ENCODE measurements at places on chromosomes 5 and 9. TPM values are rescaled to one million over a fixed set of nuclear protein-coding genes. Genes with fewer than 3 reads are reported as not detected.

- no peak for DNase-seq
- no peak overlapping the region for H3K4me3 ChIP-seq
- no peaks in the 10 kb centered on the region for H3K36me3 ChIP-seq
- H3K27me3 ChIP-seq: no peaks in the 10 kb centered on the region
These were observed 9.2 kb upstream of the HABP4 start for GRCh38 chr9:96440671-96441199.

- no peak overlapping the region for H3K4me3 ChIP-seq
- no peaks in the 10 kb centered on the region for H3K36me3 ChIP-seq
- no peak for DNase-seq
- no peaks in the 10 kb centered on the region for H3K4me1 ChIP-seq
- no peaks in the 10 kb centered on the region for H3K27me3 ChIP-seq
These were observed 17.9 kb upstream of the TRIO start for GRCh38 chr5:14125262-14125661.

DNA sequence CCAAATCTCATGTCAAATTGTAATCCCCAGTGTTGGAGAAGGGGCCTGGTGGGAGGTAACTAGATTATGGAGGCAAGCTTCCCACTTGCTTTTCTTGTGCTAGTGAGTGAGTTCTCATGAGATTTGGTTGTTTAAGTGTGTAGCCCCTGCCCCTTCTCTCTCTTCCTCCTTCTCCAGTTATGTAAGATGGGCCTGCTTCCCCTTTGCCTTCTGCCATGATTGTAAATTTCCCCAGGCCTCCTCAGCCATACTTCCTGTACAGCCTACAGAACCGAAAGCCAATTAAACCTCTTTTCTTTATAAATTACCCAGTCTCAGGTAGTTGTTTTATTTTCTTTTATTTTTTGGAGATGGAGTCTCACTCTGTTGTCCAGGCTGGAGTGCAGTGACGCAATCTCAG is 18.2 kb upstream of the TXNDC8 start:
- H3K4me3 ChIP-seq: no peak overlapping the region
- H3K4me1 ChIP-seq: no peaks in the 10 kb centered on the region
- H3K27ac ChIP-seq: no peak overlapping the region
- no peaks in the 10 kb centered on the region for H3K27me3 ChIP-seq
- no peaks in the 10 kb centered on the region for H3K36me3 ChIP-seq

GRCh38 chr5:134943547-134943946 is 24.2 kb upstream of the CATSPER3 start:
- H3K36me3 ChIP-seq: no peaks in the 10 kb centered on the region
- no peaks in the 10 kb centered on the region for H3K4me1 ChIP-seq
- no peaks in the 10 kb centered on the region for H3K27me3 ChIP-seq
- no peak overlapping the region for H3K4me3 ChIP-seq
- DNase-seq: no peak

GRCh38 chr5:13648822-13649221 is 295.7 kb downstream of the DNAH5 start:
- no peaks in the 10 kb centered on the region for H3K27me3 ChIP-seq
- H3K4me1 ChIP-seq: no peaks in the 10 kb centered on the region
- no peak overlapping the region for H3K4me3 ChIP-seq

Gene SUSD1
- 6.4 TPM for total RNA-seq

Gene TCF7
- 2.1 TPM for total RNA-seq

Gene ADGRV1
- total RNA-seq: 55.3 TPM

Gene SLC6A18
- not detected for total RNA-seq

GRCh38 chr9:113734826-113735225 is 141.3 kb upstream of the ZNF618 start:
- H3K4me3 ChIP-seq: no peak overlapping the region
- H3K27ac ChIP-seq: no peak overlapping the region
- no peak for DNase-seq
- H3K4me1 ChIP-seq: no peaks in the 10 kb centered on the region

GRCh38 chr5:112640546-112640945 is 97.1 kb upstream of the APC start:
- no peaks in the 10 kb centered on the region for H3K36me3 ChIP-seq
- no peaks in the 10 kb centered on the region for H3K4me1 ChIP-seq
- no peak overlapping the region for H3K27ac ChIP-seq
- no peak overlapping the region for H3K4me3 ChIP-seq

Gene SLC46A2
- total RNA-seq: 0.66 TPM

- no peaks in the 10 kb centered on the region for H3K4me1 ChIP-seq
- H3K27me3 ChIP-seq: no peaks in the 10 kb centered on the region
- H3K4me3 ChIP-seq: no peak overlapping the region
- no peak for DNase-seq
These were observed 617.6 kb downstream of the TLR4 start for GRCh38 chr9:118321788-118322187.

Gene NRARP
- total RNA-seq: 3.5 TPM

Gene HTR1A
- not detected for total RNA-seq

- no peaks in the 10 kb centered on the region for H3K27me3 ChIP-seq
- H3K4me3 ChIP-seq: no peak overlapping the region
- no peaks in the 10 kb centered on the region for H3K4me1 ChIP-seq
- no peak overlapping the region for H3K27ac ChIP-seq
These were observed 91.9 kb downstream of the RAD23B start for GRCh38 chr9:107375001-107375400.

- no peaks in the 10 kb centered on the region for H3K27me3 ChIP-seq
- H3K4me3 ChIP-seq: no peak overlapping the region
- DNase-seq: no peak
- no peaks in the 10 kb centered on the region for H3K4me1 ChIP-seq
- no peak overlapping the region for H3K27ac ChIP-seq
These were observed 33.8 kb upstream of the PANK3 start for GRCh38 chr5:168612996-168613395.

Gene SPACA9
- 2.9 TPM for total RNA-seq

Gene ROR2
- total RNA-seq: 25.6 TPM

- H3K27ac ChIP-seq: no peak overlapping the region
- DNase-seq: no peak
- no peaks in the 10 kb centered on the region for H3K27me3 ChIP-seq
These were observed 1804.0 kb downstream of the MAT2B start for GRCh38 chr5:165309446-165309845.

DNA sequence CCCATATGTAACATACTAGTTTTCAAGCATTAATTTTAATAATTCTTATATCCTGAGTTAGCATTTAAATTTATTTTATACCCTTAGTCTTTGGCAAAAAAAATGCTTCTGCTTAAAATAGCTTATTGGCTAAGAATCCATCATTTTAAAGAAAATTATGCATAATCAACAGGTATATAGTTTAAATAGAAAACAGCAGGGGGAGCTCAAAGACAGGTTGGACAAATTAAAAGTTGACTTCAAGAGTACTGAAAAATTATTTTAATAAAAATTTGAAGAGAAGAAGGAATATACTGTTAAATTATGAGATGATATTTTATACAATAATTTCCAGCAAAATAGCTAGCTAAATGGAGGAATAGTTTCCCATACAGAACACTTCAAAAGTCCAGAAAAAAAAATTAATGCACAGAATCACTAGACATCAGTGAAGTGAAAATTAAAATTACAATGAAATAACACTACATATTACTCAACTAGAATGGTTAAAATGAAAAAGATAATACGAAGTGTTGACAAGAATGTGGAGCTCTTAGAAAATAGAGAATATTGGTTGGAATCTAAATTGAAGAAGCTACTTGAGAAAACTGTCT is 387.1 kb downstream of the PDE4D start:
- H3K4me3 ChIP-seq: no peak overlapping the region
- H3K36me3 ChIP-seq: no peaks in the 10 kb centered on the region
- no peak overlapping the region for H3K27ac ChIP-seq

GRCh38 chr9:77731008-77731698 is 83.0 kb upstream of the GNA14 start:
- no peaks in the 10 kb centered on the region for H3K4me1 ChIP-seq
- no peak overlapping the region for H3K4me3 ChIP-seq
- no peak overlapping the region for H3K27ac ChIP-seq

DNA sequence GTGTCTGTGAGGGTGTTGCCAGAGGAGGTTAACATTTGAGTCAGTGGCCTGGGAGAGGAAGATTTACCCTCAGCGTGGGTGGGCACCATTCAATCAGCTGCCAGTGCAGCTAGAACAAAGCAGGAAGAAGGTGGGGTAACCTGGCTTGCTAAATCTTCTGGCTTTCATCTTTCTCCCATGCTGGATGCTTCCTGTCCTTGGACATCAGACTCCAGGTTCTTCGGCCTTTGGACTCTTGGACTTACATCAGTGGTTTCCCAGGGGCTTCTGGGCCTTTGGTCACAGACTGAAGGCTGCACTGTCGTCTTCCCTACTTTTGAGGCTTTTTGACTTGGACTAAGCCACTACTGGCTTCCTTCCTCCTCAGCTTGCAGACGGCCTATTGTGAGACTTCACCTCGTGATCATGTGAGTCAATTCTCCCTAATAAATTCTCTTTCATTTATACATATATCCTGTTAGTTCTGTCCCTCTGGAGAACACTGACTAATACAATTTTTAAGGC is 38.1 kb downstream of the PBX3 start:
- no peak for DNase-seq
- H3K27ac ChIP-seq: no peak overlapping the region
- no peaks in the 10 kb centered on the region for H3K36me3 ChIP-seq
- no peaks in the 10 kb centered on the region for H3K4me1 ChIP-seq
- H3K4me3 ChIP-seq: no peak overlapping the region

DNA sequence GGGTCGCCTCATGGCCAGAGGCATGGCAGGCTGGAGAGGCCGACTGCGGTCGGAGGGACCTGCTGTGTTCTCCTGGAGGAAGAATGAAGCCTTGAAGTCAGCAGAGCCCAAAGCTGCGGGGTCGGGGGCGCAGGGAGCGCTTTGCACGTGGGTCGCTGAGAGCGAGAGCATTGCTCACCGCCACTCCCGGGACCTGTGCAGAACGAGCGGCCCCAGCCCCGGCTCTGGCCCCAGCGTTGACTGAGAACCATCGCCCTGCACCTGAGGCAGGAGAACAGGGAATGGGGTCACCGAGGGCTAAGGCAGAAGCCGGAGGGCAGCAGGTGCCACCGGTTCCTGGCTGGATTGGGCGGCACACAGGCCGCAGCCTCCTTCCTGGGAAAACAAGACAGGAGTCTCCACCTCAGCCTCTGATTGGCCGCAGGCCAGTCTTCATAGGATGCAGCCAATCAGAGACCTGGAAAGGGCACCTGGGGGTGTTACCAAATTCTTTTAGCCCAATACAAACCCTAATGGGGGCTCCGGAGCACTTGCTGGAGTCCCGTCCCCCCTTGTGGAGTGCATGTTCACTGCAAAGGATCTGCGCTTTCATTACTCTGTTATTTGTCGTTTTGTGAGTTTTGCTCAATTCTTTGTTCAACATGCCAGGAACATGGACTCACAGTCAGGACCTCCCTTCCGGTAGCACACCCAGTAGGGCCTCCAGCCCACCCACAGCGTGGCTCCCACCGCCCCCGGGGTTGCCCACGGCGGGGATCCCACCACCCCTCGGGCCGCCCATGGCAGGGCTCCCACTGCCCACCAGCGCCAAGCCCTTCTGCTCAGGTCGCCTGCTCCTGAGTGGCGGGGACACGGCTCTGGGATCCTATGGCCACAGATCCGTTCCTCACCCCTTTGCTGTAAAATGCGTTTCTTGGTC is 24.7 kb upstream of the SLC6A19 start:
- H3K4me1 ChIP-seq: no peaks in the 10 kb centered on the region
- H3K4me3 ChIP-seq: no peak overlapping the region
- DNase-seq: no peak
- H3K27me3 ChIP-seq: no peaks in the 10 kb centered on the region
- H3K36me3 ChIP-seq: no peaks in the 10 kb centered on the region

Gene BTNL8
- total RNA-seq: 0.15 TPM

DNA sequence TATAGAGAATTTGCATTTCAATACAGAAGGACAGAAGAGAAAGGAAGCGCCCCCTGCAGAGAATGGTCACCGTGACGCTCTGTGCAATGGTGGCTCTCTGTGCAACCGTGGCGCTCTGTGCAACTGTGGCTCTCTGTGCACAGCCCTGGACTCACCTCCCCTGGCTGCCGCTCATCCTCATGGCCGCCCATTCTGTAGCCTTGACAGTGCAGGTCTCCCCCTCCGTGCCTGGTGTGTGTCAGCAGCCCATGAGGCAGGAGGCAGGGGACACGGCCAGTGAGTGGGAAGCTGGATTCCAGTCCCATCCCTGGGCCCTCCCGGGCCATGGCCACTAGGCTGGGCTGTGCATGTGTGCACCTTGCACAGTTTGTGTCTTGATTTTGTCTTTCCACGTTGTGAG is 12.0 kb downstream of the EXOC3 start:
- H3K27ac ChIP-seq: no peak overlapping the region
- H3K4me1 ChIP-seq: no peaks in the 10 kb centered on the region
- DNase-seq: no peak
- H3K27me3 ChIP-seq: no peaks in the 10 kb centered on the region
- H3K36me3 ChIP-seq: peaks cover 4% of the 10 kb centered on the region

Gene ADAMTSL2
- total RNA-seq: 0.44 TPM

- no peak overlapping the region for H3K27ac ChIP-seq
- H3K4me3 ChIP-seq: no peak overlapping the region
- no peaks in the 10 kb centered on the region for H3K36me3 ChIP-seq
- peak; percentile 19 for DNase-seq
These were observed 508.3 kb downstream of the EBF1 start for GRCh38 chr5:158591301-158591863.

Gene SPINK5
- total RNA-seq: not detected

Gene SPINK7
- not detected for total RNA-seq

Gene PCDHB12
- 5.2 TPM for total RNA-seq

DNA sequence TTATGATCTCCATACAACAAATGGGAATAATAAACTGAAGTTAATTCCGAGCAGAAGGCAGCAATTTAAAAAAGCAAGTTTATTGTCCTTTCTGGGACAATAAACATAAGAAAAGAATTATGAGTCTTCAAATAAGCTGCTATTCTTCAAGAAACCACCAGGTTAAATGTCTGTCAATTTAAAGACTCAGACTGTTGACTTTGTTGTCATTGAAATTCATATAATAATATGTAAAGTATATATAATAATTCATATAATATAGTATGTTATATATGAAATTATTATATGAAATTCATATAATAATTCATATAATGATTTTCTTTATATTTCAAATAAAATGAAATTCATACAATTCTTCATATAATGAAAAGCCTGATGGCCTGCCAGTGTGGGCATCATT is 497.5 kb upstream of the RGMB start:
- H3K36me3 ChIP-seq: no peaks in the 10 kb centered on the region
- H3K27me3 ChIP-seq: no peaks in the 10 kb centered on the region
- no peak overlapping the region for H3K4me3 ChIP-seq
- no peak overlapping the region for H3K27ac ChIP-seq

DNA sequence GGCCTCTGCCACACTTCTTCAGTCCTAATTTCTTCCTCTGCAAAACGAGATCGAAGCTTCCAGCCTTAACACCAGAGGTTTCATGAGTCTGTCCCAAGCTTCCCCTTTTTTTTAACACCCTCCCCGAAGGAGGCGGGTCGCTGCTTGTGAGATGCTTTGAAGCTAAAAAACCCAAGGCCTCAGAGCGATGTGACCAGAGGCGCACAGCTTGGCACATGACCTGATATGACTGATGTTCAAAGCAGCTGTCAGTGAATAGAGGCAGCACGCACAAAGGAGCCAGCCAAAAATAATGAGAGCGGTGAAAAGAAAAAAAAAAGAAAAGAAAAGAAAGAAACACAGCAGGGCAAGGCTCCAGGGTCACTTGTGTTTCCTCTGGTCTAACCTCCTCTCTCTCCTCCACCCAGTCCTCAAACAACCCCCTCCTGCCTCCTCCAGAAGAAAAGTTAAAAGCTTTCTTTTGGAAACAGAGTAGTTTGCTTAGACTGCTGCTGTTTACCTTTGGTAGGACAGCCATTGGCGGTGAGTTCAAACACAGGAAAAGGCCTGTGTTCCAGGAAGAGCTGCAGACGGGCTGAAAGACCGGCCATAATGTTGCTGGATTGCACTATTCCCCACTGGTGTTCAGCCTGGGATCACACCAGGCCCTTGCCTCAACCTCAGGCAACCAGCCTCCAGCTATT is 10.9 kb upstream of the ZNF366 start:
- peak overlapping the region; percentile 16 for H3K27ac ChIP-seq
- H3K27me3 ChIP-seq: no peaks in the 10 kb centered on the region
- H3K4me3 ChIP-seq: no peak overlapping the region
- no peak for DNase-seq
- H3K36me3 ChIP-seq: no peaks in the 10 kb centered on the region
- no peaks in the 10 kb centered on the region for H3K4me1 ChIP-seq

Measured in breast epithelium (tissue), 4 donors.